CD4-positive, alpha-beta T cell treated with Interleukin-17A for 1 hour (primary cell): ENCODE measurements at places on chromosomes 4 and X.

DNA sequence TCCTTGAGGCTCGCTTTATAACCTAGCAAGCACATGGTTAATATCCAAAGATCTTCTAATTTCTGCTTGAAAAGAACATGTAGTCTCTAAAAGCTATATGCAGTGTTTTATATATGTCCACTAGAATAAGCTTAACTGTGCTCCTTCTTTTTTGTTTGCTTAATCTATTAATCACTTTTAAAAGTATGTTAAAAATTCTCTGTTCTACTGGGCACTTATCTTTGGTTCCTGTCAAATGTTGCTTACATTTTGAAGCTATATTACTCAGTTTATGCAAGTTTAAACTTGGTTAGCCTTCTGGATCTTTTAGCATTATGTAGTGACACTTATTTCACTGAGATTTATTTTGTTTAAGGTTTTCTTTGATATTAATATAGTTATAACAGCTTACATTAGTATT lies 32.5 kb downstream of the MAOA start:
- DNase-seq = no peak

GRCh38 chr4:5787311-5787710 lies 76.3 kb downstream of the EVC start:
- DNase-seq = no peak

- DNase-seq = no peak
Measured at GRCh38 chr4:100929135-100929534, 411.3 kb upstream of the EMCN start.

DNA sequence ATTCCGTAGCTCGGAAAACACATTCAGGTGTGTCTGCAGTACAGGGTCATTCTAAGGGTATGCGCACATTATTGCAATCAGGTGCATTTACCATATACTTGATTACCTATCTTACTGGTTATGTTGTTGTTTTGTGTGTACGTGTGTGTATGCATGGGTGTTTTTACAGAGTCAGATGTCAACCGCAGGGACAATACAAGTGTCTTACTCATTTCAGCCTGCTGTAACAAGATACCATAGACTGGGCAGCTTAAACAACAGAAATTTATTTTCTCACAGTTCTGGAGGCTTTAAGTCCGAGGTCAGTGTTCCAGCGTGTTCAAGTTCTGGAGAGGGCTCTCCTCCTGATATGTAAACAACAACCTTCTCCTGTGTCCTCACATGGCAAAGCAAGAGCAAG lies 316.7 kb downstream of the DMD start:
- no peak for DNase-seq

DNA sequence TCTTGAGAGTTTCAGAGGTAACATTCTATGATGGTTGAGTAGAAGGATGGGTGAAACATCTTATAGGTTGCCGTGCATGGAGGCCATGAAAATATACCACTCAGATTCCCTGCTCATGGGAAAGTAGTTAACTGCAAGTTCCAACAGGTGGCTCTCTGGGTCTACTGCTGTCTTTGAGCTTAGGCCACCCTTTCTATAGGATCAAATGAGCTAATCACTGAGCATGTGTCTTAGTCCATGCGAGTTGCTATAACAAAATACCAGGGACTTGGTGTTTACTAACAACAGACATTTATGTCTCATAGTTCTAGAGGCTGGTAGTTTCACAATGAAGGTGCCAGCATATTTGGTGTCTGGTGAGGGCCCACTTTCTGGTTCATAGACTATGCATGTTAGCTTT lies 144.8 kb upstream of the UNC5C start:
- no peak for DNase-seq

DNA sequence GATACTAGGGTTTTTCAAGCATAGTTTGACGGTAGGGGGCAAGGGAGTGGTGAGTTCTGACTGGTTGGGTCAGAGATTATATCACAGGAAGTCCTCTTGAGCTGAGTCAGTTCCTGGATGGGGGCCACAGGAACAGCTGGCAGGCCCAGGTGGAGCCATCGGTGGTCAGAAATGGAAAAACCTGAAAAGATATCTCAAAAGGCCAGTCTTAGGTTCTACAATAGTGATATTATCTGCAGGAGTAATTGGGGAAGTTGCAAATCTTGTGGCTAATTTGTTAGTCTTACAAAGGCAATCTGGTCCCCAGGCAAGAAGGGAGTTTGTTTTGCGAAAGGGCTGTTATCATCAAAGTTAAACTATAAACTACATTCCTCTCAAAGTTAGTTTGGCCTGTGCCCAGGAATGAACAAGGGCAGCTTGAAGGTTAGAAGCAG lies 159.3 kb downstream of the PTCHD1 start:
- no peak for DNase-seq

GRCh38 chrX:67648361-67648760 lies 104.5 kb downstream of the AR start:
- DNase-seq = no peak

- DNase-seq = no peak
Measured at GRCh38 chr4:86271057-86271456, 88.8 kb downstream of the MAPK10 start.

DNA sequence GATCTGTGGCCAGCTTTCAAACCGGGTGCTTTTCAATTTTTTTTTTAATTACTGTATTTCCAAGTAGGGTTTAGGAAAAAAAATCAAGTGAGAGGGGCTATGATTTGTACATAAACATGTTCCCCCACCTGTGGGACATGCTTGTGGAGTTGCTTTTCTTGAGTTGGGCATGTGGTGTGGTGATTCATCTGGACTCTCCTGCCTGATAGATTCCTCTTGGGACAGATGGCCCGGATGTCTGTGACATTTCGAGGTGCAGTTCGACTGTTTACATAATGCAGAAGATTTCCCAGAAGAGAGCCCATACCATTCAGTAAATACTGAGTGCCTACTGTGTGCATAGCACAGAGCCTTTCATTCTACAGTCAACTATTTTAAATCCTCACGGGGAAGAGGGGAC lies 49.9 kb downstream of the DOCK11 start:
- DNase-seq = no peak

- DNase-seq = no peak
Measured at GRCh38 chr4:139455126-139455538, 1.2 kb downstream of the RAB33B start.

DNA sequence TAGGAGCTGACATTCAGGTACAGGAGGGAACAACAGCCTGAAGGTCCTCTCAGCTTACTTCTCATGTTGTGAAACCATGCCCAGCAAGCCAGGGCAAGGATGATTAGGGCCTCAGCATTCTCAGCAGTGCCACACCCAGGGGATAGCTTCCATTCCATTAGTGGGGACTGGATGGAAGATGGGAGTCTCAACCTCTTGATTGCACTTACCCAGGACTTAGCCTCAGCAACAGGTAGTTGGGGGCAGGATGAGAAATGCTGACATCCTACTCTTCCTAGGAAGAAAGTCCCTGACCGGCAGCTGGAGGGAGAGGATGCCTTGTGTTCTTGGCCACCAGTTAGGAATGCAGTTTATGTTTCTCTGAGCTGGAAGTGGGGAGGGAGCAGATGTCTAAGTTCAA lies 8.8 kb upstream of the BEX3 start:
- no peak for DNase-seq

GRCh38 chrX:38860106-38861013 lies 59.1 kb downstream of the MID1IP1 start:
- DNase-seq = no peak

DNA sequence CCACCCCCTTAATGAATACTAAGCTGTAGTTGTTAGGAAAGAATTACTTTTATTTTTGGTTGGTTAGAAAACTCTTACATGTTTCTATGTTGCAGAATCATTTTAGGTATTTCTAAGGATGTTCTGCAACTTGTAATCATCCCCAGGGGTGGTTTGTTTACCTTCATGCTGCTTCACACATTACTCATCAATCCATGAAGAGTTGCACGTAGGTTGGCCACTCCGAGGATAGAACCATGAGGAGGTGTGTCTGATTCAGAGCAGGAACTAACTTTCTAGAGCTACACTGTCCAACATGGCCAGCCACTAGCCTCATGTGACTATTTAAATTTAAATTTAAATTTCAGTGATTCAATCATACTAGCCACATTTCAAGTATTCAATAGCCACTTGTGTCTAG lies 127.2 kb upstream of the FRMPD4 start:
- DNase-seq = no peak

GRCh38 chr4:116223040-116223732 lies 862.2 kb downstream of the TRAM1L1 start:
- no peak for DNase-seq

DNA sequence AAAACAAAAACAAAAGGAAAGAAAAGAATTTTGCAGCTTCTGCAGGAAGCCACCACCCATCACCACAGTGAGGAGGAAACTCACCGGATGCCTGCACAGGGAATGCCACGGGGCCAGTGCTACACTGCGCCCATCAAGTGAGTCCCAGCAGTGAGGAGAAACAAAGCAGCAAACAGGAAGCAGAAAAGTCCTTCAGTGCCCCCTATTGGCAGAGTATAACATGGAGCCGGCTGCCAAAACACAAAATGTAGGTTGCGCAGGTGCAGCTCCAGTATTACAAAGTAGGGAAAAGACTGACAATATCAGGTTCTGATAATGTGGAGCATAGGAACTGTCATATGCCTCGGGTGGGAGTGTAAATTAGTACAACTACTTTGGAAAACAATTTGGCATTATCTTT lies 23.3 kb upstream of the SCML2 start:
- peak; percentile 50 for DNase-seq
